CD4-positive, alpha-beta T cell treated with Interleukin-6 for 4 hours (primary cell): ENCODE measurements at places on chromosomes 1 and 21.

GRCh38 chr1:78527706-78528105 lies 36.9 kb downstream of the PTGFR start:
- DNase-seq: no peak

GRCh38 chr1:159830722-159831121 lies 4.0 kb downstream of the SLAMF8 start:
- DNase-seq: no peak

- no peak for DNase-seq
Measured at GRCh38 chr1:169914531-169914930, 20.8 kb upstream of the SCYL3 start.

DNA sequence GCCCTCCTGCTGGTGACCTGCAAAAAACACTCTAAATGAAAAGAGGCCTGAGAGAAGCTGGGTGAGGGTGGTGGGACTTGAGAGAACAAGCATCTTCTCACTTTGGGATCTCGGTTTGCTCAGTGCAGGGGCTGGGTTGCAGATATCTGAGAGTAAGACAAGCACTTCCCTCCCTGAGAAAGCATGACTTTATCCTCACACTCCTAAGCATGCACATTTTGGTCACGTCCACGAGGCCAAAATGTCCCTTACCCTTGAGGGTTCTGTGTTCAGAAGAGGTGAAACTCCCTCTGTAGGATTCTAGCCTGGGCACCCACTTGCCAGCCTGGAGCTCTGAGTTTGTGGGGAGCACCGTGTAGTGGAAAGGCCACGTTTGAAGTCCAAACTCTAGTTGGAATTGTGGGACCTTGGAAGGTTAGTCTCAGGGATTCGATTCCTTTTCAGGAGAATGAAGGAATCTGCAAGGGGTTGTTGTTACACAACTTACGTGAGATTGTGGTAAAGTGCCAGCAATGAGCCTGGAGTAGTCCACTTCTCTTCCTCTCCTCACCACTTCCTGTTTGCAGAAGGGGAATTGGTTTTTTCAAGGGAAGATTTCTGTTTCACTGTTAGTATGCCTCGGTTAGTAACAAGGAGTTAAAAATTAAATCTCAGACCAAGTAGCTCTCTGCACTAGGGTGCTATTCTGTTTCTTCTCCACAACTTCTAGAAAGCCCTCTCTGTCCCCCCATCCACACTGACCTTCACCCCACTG lies 3.0 kb downstream of the FCAMR start:
- peak; percentile 11 for DNase-seq

- no peak for DNase-seq
Measured at GRCh38 chr1:83694449-83694848, 304.5 kb downstream of the TTLL7 start.

DNA sequence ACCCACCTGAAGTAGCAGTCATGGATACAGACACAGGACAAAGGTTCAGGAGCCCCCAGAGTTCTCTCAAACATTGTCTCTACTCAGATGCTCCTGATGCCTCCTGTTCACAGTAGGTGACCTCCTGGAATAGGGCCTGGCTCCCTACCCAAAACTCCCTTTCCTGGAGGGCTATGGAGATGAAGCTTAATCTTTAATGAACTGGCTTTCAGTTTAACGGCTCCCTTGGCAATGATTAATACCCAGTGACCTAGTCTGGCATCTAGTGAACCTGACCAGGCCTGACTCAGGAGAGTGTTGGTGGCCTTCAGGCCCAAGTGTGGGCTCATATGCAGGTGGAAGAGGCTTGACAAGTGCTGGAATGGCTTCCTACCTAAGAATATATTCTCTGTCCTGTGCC lies 65.2 kb upstream of the TRABD2B start:
- no peak for DNase-seq

- DNase-seq: no peak
Measured at GRCh38 chr1:48645883-48646282, 130.8 kb downstream of the BEND5 start.

- no peak for DNase-seq
Measured at GRCh38 chr1:216705676-216706075, 17.6 kb downstream of the ESRRG start.

DNA sequence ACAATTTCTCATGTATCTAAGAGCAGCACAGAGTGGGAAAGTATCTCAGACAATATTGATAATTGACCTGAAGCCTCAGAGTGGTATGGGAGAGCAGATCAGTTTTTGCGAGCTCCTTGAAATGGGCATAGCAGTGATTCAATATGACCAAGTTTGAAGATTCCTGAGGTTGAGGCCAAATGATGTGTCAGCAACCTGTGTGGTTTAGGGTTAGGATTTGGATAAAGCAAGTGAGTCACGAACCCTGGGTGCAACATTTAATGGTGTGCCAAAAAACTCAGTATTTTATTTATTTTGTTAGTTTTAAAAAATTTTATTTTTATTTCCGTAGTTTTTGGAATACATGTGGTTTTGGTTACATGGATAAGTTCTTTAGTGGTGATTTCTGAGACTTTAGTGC lies 92.5 kb upstream of the C21orf91 start:
- DNase-seq: no peak

DNA sequence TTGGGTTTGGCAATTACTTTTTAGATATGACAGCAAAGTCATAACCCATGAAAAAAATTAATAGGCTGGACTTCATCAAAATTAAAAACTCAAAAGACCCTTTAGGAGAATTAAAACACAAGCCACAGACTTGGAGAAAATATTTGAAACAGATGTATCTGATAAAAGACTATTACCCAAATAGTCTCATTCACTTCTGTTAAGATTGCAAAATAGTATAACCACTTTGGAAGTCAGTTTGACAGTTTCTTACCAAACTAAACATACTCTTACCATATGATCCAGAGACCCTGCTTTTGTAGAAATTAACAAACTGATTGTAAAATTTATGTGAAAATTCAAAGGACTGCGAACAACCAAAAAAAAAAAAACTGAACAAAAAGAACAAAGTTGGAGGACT lies 32.5 kb upstream of the SLC44A3 start:
- DNase-seq: no peak

DNA sequence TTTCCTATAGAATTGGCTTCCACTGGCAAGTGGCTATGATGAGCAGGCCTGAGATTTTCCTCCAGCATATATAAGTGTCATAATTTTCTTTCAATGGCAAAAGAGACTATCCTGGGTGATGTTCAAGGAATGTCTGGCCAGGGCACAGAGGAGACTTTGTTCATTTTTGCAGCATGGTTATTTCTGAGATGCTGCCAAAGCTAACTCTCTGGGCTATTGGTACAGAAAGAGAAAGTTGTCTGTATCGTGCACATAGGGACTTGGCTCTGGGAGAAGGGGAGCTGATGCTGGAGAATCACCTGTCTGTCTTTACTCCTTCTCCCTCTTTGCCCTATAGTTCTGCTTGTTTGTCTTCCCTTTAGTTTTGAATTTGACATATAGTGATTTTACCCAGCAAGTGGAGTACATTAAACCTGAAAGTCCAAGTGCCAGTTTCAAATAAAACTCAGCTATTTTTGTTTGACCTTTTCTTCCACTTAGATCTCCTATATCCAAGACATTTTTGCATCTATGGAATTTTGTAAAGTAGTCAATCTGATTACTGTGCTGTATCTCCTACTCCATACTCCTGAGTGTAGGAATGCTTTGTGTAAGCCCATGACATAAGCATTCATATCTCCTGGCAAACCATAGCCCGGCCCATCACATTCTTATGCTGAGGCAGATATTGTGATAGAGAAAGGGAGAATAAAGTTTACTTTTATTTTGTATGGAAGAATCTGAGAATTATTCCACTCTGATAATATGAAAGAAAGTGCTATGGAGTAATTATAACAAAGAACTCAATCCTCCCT lies 3.9 kb downstream of the FNDC7 start:
- DNase-seq: no peak
